ENCODE measurements at places on chromosomes 2 and 18.

DNA sequence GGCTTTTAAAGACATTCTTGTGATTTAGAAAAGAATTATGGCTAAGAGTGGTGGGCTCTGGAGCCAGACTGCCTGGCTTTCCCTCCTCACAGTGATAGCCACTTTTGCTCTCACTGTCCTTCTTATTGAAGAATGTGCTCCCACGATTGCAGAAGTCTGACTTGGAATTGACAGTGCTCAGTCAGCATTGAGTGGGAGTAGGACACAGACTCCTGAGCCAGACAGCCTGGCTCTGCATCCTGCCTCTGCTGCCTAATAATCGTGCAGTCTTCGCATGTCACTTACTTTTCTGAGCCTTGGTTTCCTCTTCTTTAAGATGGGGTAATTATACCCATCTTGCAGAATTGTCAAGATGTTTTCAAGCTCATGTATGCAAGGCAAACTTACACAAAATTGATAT, 23.3 kb downstream of the SPATS2L start:
- no peak for DNase-seq

GRCh38 chr2:71559080-71559827, 105.9 kb downstream of the DYSF start:
- DNase-seq = no peak

GRCh38 chr2:212537726-212538304, 787 bp downstream of the ERBB4 start:
- no peak for DNase-seq

DNA sequence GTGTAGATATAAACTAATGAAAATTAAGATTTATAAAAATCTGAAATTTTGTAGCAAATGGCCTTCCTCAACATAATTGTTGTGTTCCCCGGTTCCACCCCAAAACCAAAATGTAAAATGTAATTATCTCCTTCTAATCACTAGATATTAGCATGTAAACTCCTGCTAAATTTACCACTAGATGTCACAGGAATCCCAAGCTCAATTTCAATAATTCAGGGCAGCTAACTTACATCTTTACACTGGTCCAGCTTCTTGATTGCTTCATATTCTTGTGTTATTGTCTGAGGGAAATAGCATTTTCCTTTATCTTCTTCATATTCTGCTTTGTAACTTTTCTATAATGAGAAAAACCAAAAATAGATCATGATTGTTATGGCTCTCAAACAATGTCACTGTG, 42.6 kb downstream of the NEB start:
- no peak for DNase-seq

DNA sequence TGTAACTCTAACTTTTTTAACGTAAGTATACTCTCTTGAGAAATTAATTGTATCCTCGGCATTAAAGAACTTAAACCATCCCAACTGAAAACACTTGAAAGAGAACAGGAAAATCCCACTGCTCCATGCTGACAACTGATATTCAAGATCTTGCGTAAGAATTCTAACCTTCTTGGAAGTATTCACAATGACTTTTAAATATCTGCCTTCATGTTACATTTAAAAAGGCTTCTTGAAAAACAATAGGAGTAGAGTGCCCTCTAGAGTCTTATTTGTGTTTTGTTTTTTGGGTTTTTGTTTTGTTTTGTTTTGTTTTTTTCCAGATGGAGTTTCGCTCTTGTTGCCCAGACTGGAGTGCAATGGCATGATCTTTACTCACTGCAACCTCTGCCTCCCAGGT, 65.4 kb upstream of the DNAJC10 start:
- no peak for DNase-seq

- DNase-seq = peak; percentile 66
These were observed 1.7 kb downstream of the NCK2 start for GRCh38 chr2:105746177-105747080.

- no peak for DNase-seq
These were observed 182.5 kb downstream of the C1D start for GRCh38 chr2:67880291-67880761.

GRCh38 chr2:55518841-55519165, 715 bp upstream of the CFAP36 start:
- no peak for DNase-seq

DNA sequence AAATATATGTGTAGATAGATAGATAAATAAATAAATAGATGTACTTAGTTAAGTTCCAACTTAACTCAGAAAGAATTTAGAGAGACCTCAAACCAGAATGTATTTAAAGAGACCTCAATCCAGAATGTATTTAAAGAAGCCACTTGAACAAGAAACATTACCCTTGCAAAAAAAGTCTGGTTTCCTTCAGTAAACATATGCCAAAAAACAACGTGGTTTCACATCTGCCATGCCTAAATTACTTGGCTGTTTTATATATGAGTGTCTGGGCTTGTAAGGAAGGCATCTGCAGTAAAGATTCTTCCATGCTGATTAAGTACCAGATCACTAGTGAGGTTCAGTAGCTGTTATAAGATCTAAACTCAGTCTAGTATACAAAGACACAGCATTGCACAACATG, 29.1 kb upstream of the RPE start:
- DNase-seq = no peak

- DNase-seq = no peak
These were observed 82.2 kb upstream of the ST8SIA3 start for GRCh38 chr18:57270156-57270555.

GRCh38 chr2:197606180-197606579, 69.2 kb downstream of the RFTN2 start:
- DNase-seq = no peak

- no peak for DNase-seq
These were observed 572.0 kb upstream of the LINC00305 start for GRCh38 chr18:64720781-64721464.

- DNase-seq = no peak
These were observed 91.1 kb upstream of the NOL4 start for GRCh38 chr18:34315591-34316352.

DNA sequence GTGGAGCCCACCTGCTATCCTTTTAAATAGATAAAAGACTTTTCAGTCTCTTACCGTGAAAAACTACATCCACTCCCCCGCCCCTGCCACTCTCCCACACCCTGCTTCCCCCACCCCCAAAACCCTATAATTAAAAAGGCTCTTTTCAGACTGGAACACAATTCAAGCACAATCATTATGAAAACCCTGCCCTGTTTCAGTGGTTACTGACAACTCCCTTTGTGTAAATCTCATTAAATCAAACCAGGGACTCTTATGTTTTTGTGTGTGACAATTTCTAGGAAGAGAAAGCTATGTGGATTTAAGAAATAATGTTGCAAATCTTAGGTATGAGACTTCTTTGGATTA, 21.0 kb upstream of the ZNF532 start:
- no peak for DNase-seq

GRCh38 chr2:165801176-165801575, 7.1 kb upstream of the GALNT3 start:
- no peak for DNase-seq

GRCh38 chr2:226581004-226581403, 218.6 kb downstream of the IRS1 start:
- DNase-seq = no peak

- DNase-seq = no peak
These were observed 190.4 kb downstream of the ZEB2 start for GRCh38 chr2:144329472-144329871.

- no peak for DNase-seq
These were observed 104.7 kb downstream of the VSNL1 start for GRCh38 chr2:17644997-17645720.

- DNase-seq = no peak
These were observed 101.3 kb upstream of the RPE start for GRCh38 chr2:209901172-209901571.

- peak; percentile 65 for DNase-seq
These were observed at the start of gene TMEM37 for GRCh38 chr2:119431155-119431975. Gene TMEM37 (plus strand): TSS chr2:119431854. CDS start chr2:119431904, 50 bp downstream.

GRCh38 chr18:62944454-62944853, 229.1 kb downstream of the PHLPP1 start:
- DNase-seq = no peak

DNA sequence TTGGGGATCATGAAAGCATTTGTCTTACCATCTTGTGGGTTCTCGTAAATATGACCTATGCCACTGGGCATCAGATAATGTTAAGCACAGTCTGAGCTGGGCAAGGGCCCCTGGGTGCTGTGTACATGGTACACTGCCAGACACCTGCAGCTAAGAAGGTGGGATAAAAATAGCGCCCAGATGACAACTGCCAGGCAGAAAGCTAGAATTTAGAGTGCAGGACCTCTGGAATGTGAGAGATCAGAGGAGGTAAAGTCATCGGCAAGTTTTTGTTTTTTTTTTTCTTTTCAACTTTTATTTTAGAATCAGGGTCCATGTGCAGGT, 53.8 kb upstream of the CYRIA start:
- no peak for DNase-seq

DNA sequence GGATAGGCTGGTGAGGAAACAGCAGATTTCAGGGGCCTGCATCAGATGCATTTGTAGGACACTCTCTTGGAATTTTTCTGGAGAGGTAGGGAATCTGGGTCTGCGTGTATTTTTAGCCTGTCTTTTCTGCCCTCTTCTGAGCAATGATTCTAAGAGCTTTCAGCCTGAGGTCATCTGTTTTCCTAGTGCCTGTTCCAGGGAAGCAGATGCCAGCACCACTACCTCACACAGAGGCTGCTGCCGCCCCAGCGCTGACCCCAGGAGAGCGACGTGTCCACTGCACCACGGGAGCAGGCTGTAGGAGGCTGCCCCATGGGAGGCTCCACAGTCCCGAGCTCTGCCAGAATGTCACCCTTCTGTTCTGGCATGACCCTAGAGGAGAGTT, 316.5 kb downstream of the CYP26B1 start:
- no peak for DNase-seq

GRCh38 chr18:12779456-12779855, 76.6 kb downstream of the PSMG2 start:
- DNase-seq = no peak

DNA sequence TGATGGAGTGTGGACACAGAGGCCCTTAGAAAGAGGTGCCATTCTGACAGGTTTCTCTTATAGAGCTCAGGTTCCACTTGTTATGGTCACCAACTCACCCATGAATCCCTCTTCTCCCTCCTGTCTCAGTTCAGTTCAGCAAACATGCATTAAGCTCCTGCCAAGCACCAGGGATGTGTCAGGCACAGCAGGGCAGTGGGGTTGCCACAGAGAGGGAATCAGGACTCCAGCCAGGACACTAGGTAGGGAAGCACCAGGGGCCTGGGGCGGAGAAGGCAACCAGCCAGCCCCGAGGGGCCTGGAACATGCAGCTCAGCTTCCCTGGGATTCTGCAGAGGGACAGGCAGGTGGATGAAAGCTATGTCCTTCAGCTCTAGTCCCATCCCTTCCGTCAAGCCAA, 44.6 kb downstream of the TOGARAM2 start:
- DNase-seq = no peak

GRCh38 chr2:69012310-69013141, 453 bp upstream of the ANTXR1 start:
- peak; percentile 36 for DNase-seq

DNA sequence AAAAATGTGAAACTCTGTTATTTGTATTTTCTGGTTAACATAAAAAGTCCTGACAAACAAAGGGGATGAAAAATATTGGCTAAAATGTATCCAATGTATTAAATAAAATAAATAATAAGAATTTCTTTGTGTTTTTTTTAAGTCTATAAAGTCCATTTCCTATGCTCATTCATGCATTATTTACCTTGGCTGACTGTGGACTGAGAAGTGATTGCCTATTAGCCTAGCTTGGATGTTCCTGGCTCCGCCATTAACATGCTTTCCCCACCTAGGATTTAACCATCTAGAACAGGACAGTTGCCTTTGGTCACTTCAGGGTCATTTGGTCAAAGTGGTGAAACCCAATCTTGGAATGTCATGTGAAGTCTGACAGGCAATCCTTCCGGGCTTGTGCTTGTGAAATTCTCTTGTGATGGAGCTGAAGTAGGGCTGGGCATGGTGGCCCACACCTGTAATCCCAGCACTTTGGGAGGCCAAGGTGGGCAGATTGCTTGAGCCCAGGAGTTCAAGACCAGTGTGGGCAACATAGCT, 60.4 kb upstream of the TANC1 start:
- DNase-seq = no peak

GRCh38 chr18:13447621-13448334, 229.2 kb downstream of the LDLRAD4 start:
- no peak for DNase-seq

DNA sequence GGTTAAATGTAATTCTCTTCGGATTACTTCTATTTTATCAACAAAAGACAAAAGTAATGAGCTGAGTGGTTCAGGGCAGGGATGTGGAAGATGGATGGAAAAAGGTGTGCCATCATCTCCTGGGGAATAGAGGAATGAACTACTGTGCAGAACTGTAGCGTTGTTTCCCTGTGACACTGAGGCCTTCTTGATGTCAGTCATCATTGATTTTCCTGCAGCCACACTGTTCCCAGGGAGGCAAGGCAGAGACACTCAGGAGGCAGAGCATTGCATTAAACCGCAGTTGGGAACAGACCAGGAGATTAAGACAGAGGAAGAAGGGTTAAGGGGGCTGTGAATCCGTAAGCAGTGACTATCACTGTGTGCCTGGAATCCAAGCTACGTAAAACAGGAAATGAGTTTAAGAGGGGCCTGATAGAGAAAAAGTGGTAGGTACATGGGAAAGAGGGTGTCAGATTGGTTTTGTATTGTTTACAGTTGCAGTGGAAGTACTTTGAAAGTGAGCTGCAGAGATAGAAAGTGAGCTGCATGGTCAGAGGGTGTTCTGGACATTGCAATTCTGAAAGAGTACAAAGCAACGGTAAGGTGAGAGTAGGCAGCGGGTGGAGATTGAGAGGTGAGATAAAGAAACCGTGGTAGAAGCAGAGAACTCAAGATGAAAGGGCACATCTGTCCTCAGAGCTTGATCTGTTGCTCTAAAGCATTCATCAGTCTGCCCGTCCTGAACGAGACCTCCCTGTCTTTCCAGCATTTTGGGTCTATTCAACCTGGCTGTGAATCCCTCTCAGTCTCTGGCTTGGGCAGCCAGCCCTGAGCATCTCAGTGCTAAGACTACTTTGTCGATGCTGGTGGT, 793.4 kb upstream of the CELF4 start:
- no peak for DNase-seq

GRCh38 chr2:232353660-232354059, 24.9 kb upstream of the ALPP start:
- no peak for DNase-seq

- no peak for DNase-seq
These were observed 15.1 kb downstream of the LMAN1 start for GRCh38 chr18:59343926-59344325.

DNA sequence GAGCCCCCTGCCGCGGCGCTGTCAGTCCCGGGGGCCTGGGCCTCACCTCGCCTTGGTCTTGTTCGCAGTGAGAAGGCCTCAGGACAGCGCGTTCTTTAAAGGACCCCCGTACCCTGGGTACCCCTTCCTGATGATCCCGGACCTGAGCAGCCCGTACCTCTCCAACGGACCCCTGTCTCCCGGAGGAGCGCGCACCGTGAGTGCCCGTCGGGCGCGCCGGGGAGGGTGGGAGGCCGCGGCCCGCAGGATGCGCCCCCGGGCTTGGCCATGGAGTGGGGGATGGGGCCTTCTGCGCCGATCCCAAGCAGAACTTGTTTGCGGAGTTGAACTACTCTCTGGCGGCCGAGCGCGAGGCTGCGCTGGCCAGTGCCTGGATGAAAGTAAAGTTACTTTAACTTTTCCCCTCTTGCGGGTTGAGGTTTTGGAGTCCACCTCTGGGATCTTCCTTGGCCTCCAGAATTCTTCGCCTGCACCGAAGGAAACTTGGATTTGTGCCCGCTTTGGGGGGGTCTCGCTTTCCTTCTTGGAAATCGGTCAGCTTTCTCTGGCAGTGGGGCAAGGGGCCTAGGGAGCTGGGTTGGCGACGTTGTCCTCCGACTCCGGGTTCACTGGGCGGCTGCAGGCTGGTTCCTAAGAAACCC, 1.2 kb downstream of the TCF7L1 start:
- no peak for DNase-seq

- no peak for DNase-seq
These were observed 165.7 kb upstream of the SLC14A2 start for GRCh38 chr18:45449418-45450227.

GRCh38 chr2:218295029-218295428, 2.7 kb upstream of the TMBIM1 start:
- no peak for DNase-seq

All from GM19239 (cell line).